ENCODE measurements at places on chromosomes 16 and 17.

DNA sequence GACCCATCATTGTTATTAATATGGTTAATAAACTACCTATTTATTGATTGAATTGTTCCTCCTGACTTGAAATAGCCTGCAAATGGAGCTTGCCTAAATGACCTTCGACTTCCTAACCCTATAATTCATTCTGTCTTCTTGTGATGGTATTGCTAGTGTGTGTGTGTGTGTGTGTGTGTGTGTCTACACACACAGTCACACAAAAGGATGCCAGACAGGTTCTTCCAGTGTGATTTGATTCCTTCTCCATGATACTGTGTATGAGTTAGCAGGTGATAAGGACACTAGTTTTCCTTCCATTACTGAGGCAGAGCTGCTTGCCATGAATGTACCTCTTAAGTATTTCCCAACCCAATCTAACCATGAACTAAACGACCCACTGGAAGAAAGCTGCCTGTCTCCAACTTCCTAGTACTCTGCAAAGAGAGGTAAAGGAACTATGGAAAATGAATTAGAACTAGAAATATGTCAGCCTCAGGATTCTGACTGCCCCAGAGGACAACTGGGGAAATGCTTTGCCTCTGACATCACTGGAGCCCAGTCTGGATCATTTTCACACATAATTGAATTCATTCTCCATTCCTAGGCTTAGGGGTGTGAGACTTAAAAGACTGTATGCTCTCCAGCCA is 3.5 kb upstream of the CDC6 start:
- DNase-seq: no peak

DNA sequence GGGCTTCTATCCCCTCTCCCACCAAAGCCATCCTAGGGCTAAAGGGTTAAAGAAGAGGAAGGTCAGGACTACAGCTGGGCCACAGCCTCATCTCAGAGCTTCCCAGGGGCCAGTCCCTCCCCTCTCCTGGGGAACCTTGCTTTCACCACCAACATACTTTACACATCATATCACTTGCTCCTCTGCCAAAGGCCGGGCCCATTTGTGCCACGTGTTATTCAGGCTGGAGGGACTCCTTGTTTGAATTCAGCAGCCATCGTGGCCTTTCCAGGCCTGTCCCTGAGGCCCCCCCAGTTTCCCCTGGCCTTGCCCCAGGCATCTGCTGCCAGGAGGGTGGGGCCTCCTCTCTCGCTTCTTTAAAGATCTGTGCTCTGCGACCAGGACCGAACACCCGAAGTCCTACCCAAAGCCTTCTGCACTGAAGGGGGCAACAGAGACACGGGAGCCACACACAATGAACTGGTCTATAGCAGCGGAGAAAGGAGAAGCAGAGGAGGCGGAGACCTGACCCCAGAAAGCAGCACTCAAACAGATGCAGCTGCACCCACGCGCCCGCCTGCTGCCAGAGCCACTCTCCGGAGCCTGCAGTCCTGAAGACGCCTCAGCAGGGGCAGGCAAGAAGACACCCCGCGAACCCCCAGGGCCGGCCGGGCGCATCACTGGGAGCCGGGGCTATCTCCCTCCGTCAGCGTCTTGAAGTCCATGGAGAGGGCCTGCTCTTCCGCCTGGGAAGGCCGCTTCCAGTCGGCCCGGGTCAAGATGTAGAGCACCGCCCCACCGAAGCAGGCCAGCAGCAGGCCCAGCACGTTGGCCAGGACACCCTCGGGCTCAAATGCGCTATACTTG is 12.1 kb downstream of the CYB561 start:
- DNase-seq: no peak

- no peak for DNase-seq
Observed at GRCh38 chr17:17021194-17021863, 20.9 kb upstream of the MPRIP start.

DNA sequence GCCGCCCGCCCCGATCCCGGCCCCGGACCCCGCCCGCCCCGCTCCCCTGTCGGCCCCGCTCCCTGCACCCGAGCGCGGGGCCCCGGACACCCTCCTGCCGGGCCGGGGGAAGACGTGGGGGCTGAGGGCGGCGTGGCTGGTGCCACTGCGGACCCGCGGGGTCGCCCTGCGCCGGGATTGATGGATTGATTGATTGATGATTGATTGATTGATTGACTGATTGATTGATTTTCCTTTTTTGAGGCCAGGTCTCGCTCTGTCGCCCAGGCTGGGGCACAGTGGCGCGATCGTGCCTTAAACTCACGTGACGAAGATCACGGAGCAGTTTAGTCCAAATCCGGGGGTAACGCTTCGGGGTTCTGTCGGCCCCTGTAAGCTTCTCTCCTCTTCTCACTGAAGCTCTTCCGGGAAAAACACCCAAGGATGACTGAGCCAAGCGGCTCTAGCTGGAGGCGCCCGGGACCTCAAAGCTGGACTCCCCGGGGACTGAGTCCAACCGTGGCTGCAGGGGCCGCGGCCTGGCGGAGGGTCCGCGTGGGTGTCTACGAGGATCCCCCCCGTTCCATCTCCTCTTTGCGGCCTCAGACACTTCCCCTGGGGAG is 40.2 kb upstream of the BHLHA9 start:
- DNase-seq: no peak

- no peak for DNase-seq
Observed at GRCh38 chr17:43530288-43531081, 15.7 kb downstream of the ETV4 start.

DNA sequence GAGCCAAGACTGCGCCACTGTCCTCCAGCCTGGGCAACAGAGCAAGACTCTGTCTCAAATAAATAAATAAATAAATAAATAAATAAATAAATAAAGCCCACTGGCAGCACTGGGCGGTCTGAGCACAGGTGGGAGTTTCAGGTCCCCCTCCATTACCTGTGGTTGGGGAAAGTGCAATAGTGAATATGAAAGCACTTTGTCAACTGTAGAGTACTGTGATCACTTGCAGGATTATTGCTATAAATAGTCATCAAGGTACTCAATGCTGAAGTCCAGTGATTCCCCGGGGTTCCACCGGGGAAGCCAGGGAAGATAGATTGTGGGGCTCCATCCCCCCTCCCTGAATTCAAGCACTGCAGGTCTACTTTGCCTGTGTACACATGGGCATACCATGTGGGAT is 42.7 kb upstream of the CPNE2 start:
- DNase-seq: no peak

- peak; percentile 51 for DNase-seq
Observed at GRCh38 chr17:80005360-80006338, 30.0 kb downstream of the TBC1D16 start.

DNA sequence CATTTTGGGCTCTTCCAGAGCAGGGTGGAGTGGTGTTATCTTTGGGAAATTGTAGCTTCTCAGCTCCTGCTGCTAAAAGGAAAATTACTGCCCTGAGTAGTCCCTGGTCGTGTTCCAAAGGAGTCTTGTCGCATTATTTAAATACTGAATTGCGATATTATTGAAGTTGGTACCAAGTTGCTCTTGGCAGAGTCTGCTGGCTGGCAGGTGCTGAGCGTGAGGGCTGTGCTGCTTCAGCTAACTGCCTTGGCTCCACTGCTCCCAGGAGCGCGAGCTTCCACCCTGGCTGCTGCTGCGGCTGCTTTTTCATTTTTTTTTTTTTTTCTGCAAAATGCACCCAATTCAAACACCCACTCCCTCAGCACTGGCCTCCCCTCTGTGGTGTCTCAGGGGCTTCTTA is 289.8 kb downstream of the MAF start:
- no peak for DNase-seq

DNA sequence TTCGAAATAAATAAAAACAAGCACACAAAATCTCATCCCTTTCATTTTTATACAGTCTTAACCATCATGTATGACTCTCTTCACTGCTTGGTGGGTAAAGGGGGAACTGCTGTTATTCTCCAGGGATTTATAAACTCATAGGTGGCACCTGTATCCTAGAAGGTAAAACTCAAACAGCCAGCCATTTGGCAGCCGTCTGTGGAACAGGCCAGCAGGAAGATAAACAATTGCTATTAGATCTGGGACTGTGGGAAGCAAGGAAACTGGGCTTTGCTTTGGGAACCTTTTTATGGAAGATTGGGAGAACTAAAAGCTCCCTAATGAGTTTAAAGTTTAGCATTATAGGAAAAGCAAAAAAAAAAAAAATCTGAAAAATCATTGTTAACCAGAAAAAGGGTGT is 126.0 kb downstream of the TANGO6 start:
- no peak for DNase-seq

DNA sequence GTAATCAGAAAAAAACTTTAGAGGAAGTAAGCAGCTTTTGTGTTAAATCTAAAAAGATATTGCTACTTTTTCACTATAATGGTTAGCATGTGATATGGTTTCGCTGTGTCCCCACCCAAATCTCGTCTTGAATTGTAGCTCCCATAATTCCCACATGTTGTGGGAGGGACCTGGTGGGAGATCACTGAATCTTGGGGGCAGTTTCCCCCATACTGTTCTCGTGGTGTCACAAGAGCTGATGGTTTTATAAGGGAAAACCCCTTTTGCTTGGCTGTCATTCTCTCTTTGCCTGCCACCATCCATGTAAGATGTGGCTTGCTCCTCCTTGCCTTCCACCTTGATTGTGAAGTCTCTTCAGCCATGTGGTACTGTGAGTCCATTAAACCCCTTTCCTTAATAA is 117.1 kb downstream of the KCNJ2 start:
- no peak for DNase-seq
